ENCODE measurements at places on chromosomes 11 and 22.

DNA sequence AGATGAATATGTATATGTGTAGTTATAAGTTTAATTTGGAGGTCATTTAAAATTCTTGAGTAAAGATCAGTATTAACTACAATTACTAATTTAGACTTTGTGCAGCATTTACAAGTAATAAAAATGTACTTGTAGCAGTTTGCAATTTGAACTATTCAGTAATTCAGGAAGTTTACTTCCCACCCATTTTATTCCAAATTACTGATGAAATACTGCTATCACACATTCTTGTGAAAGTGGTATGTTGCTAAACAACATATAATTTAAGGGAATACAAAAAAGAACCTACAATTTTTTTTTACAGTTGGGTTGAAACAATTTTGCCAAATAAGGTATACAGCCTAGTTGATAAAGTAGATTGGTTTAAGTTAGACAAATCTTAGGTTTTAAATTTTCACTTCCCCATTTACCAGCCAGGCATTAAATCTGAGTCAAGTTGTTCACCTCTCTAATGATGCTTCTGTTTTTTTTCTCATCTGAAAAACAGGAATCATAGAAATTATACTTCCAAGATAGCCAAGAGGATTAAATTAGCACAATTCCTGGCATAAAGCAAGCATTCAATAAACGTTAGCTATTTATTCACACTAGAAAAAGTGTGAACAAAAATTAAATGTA lies 45.3 kb downstream of the ZBTB44 start:
- DNase-seq, result no peak

DNA sequence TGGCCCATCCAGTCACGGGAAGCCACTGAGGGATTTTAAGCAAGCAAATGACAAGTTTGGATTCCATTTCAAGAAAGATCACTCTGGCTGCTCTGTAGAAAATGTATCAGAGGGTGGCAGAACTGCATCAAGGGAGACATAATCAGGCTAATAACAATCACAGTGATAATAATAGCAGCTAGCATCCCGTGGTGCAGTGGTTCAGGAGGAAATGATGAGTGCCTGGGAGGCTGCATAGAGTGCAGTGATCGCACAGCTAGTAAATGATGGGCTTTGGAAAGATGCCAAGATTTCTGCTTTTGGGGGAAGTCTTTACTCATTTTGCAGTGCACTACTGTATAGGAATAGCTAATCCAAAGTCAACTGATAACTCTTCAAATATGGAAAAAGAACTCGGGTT lies 35.8 kb downstream of the TNRC6B start:
- no peak for DNase-seq

DNA sequence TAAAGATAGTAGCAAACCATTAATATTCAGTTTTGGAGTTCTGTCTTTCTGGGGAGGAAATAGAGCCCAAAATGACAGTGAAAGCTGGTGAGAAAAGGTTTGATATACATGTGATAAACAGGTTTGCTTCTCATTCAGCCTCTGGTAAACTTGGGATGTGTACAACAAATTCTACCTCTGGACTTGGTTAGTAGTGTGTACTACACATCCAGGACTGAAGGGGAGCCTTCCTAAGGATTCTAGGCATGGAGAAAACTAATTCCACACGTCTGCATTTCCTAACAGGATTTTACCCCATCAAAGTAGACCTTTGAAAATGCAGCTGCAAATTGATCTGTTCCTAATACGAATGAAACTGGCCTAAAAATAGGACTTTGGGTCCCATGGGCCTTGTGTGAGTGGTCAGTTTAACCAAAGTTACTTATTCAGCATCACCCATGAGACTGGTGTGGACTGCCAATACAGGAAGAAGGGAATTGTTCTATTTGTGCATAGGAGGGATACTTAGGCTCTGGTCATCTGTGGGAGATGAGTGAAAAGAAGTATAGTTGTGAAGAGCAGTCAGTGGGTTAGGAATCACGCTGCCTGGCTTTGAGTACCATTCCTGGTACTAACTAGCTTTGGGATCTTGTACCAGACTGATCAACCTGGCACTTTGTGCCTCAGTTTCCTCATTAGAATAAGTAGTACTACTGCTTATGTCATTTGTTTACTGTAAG lies 74.2 kb downstream of the YAP1 start:
- DNase-seq, result no peak

GRCh38 chr22:42719656-42720262 lies 911 bp downstream of the A4GALT start:
- DNase-seq, result no peak

DNA sequence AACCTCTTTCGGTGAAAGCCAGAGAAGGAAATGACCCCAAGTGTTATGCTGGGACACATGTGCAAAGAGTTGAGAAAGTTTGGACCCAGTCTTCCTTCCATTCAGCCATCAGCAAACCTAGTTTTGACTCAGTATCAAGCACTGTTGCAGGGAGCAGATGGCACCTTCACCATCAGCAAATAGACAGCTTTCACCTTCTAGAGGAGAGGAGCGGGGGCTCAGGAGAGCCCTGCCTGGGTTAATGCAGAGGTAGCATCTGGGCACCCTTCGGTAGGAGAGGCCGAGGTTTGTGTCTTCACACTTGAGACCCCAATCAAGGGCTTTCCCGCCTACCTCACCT lies 16.2 kb upstream of the MFRP start:
- DNase-seq, result no peak

GRCh38 chr11:2805388-2806056 lies 80.1 kb downstream of the CDKN1C start:
- no peak for DNase-seq

DNA sequence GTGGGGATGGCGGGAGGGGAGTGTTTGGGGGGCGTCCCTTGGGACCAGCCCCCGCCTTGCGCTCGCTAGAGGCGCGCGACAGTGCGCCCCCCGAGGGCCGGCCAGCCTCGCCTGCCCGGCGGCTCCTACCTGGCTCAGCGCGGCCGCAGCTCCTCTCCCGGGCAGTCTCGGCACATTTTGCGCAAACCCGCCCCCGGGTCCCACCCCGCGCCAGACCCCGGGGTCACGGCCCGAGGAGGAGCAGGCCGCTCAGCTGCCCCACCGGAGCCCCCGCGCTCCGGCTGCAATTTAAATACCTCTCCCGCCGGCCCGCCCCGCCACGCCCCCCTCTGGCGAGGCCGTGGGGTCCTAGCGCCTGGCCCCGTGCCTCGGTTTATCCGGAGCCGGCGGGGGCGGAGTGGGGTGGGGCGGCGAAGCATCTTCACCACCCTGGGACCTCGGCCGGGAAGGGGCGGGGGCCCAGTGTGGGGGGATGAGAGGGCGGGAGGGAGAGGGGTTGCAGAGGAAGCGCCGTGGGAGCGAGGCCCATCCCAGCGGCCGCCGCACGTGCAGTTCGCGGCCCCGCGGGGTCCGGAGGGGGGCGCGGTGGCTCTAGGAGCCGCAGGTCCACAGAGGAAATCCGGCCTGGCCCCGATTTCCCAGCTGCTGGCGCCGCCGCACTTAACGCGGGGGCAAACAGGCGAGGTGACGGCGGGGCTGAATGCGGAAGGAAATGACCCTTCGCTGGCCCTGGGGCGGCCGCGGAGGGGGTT lies at the start of gene LRRC32:
Gene LRRC32 (minus strand): TSS at position 263 of the 752 bp plus-strand sequence. CDS start 4,793 bp downstream, outside the sequence.
- peak; percentile 43 for DNase-seq

- DNase-seq, result no peak
Measured at GRCh38 chr22:36124666-36125065, 35.9 kb downstream of the APOL3 start.

GRCh38 chr11:69097263-69097662 lies 48.5 kb downstream of the TPCN2 start:
- no peak for DNase-seq

DNA sequence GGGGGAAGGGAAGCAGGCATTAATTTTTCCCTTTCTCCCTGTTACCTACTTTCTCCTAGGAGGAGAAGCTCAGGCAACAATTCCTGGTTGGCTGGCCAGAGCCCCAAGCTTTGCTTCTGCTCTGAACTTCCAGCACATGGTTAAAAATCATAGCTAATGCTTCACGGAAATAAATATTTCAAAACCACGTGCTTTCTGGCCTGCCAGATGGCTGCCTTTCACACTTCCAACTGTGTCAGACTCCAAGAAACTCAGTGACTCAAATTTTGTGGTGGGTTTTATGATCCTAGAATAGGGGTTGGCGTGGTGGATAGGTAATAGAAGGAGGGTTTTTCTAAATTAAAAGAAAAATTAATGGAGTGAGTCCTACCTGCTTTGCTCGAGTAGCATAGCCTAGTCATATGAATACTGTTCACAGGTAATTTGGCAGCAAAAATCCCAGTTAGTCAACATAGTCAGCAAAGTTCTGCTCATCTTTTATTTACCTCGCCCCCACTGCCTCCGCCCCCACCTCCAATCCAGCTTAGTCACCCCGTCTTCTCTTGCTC lies 58.6 kb downstream of the SC5D start:
- no peak for DNase-seq

- DNase-seq, result peak; percentile 65
Measured at GRCh38 chr22:43060183-43060582, 29.0 kb downstream of the TTLL1 start.

DNA sequence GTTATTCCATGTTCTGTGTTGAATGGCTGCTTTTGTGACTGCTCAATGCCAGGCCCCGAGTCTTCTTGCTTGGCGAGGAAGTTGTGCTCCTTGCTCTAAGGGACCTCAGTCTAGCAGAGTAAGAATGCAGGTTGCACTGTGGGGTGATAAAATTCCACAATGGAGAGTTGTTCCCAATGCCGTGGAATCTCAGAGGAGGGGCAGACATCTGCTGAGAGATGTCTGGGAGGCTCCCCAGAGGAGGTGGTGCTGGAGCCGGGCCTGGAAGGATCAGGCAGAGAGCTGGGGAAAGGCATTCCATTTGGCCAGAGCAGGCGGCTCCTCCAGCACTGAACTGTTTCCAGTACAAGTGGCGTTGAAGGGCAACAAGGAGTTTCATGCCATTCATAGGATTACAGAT lies 55.2 kb downstream of the ST3GAL4 start:
- DNase-seq, result no peak

DNA sequence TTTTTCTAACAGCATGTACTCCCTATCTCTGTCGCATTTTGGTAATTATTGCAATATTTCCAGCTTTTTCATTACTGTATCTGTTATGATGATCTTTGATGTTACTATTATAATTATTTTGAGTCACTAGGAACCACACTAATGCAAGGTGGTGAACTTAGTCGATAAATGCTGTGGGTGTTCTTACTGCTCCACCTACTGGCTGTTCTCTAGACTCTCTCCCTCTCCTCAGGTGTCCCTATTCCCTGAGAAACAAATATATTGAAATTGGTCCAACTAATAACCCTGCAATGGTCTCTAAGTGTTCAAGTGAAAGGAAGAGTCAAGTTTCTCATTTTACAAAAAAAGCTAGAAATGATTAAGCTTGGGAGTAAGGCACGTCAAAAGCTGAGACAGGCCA lies 10.5 kb downstream of the ARL14EP start:
- DNase-seq, result peak; percentile 34

DNA sequence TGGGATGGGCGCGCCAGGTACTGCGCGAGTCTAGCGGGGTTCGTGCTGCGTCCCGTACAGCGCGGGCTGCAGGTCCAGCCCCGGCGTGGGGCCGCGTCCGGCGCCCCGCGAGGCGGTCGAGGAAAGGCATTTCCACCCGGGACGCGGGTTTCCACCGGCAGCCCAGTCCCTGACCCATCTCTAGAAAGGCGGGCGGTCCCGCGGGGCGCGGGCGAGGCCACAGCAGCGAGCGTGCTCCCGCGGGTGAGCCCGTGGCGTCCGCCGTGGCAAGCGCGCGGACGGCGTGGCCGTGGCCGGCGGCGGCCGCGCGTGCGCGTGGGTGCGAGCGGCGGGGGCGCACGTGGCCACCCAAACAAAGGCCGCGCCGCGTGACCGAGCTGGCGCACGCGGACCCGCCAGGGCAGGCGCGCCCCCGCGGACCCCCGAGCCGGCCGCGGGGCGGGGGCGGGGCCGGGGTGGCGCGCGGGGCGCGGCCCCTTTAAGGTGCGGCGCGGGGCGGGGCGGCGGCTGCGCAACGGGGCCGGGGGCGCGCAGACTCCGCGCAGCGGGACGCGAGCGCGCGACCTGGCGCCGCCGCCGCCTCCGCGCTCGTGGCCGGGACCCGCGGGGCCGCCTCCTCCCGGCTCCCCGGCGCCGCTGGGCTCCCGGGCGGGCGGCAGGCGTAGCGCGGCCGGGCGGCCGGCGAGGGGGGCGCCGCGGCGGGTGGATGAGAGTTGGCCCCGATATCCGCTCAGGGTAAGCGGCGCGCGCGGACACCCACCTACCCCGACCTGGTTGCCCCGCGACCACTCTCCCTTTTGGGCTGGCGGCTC lies 39.3 kb upstream of the CELSR1 start:
- DNase-seq, result peak; percentile 45

Data from mesendoderm (in vitro differentiated cells).